ENCODE measurements at places on chromosomes 3 and 15.

GRCh38 chr3:128825117-128825725 is 54.2 kb upstream of the ACAD9 start:
- DNase-seq = no peak

DNA sequence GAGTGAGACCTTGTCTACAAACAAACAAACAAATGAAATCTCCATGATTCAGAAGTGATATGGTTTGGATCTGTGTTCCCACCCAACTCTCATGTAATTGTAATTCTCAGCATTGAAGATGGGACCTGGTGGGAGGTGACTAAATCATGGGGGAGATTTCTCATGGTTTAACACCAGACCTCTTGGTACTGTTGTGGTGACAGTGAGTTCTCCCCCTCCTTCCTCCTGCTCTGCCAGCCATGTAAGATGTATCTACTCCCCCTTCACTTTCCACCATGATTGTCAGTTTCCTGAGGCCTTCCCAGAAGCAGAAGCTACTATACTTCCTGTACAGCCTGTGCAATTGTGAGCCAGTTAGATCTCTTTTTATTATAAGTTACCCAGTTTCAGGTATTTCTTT is 438.4 kb upstream of the THBS1 start:
- DNase-seq = no peak

DNA sequence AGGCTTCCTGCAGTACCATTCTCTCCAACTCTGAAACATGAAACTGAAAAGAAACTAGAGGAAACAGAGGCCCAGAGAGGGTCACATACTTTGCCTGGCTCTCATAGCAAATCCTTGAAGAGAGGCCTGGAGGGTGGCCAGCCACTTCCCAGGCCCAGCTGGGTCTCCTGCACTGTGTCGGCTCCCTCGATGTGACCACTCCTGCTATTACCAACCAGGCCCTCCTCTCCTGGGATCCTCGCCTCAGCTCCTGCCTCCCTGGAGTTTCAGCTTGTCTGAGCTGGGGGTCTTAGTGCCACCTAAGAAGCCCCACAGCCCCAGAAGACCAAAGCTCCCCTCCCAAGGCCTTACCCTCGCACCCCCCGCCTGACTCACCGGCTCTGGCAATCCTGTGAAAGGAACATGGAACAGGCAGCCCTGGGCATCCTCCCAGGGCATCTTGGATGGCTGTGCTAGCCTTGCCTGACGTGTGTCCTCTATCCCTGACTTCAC is 4.6 kb downstream of the LOXL1 start:
- no peak for DNase-seq

DNA sequence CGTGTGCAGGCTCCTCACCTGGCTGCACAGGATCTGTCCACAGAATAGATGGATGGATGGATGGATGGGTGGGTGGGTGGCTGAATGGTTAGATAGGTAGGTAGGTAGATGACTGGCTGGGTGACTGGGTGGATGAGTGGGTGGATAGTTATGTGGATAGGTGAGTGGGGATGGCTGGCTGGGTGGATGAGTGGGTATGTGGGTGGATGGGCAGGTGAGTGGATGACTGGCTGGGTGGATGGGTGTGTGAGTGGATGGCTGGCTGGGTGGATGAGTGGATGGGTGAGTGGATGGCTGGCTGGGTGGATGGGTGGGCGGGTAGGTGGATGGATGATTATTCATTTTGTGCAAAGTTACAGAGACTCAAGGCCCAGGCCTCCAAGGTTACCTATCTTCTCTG is 172.9 kb upstream of the CTDSPL start:
- DNase-seq = no peak

DNA sequence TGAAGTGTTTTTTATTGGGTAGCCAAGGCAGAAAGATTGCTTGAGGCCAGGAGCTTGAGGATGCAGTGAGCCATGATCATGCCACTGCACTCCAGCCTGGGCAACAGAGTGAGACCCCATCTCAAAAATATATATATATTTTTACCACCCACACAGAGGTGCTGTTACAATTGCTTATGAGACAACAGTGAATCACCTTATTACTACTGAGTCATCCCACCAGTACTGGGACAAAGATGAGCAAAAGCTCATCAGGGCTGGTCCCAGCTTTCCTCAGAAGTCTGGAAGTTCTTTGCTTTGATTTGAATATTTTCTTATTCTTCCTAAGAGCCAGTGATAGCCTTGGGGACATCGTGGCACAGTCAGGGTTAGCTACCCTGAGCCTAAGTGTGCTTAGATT is 207.7 kb downstream of the SOX2 start:
- DNase-seq = no peak

GRCh38 chr3:72614394-72615074 is 233.7 kb downstream of the SHQ1 start:
- DNase-seq = no peak

- no peak for DNase-seq
Measured at GRCh38 chr15:64739156-64739555, 36.2 kb downstream of the RBPMS2 start.

DNA sequence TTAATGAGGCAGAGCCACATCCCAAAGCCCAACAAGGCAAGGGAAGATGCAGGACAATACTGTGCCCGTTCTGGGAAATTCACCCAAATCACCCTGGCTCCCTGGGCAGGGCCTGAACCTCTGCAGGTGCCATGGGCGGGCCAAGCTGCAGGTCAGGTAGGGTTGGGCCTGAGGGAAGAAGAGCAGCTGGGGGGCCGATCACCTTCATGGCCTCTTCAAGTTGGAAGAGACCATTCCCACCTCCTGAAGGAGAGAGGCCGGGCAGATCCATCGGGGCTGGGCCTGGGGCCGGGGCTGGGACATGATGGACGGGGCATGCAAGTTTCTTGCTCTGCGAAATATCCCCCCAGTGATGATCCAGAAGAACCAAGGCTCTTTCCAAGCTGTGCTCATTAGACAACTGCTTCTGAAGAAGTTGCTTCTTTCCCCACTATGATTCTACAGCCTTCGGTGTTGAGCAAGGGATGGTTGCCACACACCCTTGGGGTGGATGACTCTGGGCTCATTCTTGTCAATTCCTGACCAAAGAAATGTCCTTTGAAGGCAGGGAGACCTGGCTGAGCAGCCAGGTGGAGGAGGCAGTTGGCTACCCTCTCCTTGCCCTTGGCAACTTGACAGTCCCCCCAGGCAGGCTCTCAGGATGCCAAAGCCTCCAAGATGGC is 38.2 kb downstream of the KLHL25 start:
- no peak for DNase-seq

- DNase-seq = no peak
Measured at GRCh38 chr15:69903470-69904469, 193.9 kb downstream of the TLE3 start.

DNA sequence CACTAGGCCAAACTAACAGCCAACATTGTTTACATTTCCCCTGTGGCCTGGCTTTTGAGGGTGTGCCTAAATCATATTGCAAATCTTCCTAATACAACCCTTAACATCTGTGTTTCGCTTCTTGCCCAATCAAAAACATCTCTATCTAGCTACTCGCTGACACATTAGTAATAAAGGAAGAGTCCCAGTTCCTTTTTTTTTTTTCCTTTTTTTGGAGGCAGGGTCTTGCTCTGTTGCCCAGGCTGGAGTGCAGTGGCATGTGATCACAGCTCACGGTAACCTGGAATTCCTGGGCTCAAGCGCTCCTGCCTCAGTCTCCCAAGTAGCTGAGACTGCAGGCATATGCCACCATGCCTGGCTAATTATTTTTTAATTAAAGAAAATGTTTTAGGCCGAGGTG is 2.1 kb upstream of the SRPRB start:
- DNase-seq = no peak

- DNase-seq = no peak
Measured at GRCh38 chr15:77219841-77220240, 148.9 kb upstream of the TSPAN3 start.

GRCh38 chr15:98965597-98965996 is 42.0 kb downstream of the PGPEP1L start:
- no peak for DNase-seq

DNA sequence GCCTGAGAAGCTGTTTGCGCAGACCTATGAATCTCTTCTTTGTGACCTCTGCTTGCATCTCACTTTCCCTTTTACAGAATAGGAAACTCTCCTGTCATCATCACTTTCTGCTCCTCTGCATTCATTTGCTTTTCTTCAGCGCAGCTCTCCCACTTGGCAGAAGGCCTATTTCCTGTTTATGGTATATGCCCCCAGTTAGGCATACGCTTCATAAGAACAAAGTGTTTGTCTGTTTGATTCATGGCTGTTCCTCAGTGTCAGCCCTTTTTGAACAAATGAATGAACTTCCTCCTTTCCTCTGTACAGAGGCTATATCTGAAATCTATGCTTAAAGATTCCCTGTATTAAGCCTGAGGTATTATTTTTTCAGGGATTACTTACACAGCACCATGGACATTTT is 1216.9 kb upstream of the GBE1 start:
- DNase-seq = no peak

DNA sequence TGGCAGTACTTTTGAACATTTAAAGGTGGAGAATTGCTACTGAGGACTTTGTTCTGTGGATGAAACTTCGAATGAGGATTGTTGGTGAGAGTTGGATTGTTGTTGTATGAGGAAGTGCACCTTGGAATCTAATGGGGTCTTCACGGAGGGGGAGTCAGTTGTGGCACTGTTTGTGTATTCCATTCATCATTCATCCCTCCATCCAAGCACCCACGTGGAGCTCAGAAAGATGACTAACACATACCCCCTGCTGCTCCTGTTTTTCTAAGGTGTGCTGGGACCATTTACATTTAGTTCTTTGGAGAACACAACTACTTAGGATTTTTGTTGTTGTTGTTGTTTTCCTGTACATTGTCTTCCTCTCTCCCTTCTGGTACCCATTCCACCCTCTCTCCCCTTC is 122.6 kb downstream of the IGF1R start:
- DNase-seq = no peak

- DNase-seq = no peak
Measured at GRCh38 chr3:195918176-195918575, 9.8 kb upstream of the TNK2 start.

- DNase-seq = no peak
Measured at GRCh38 chr3:81440661-81441060, 320.8 kb downstream of the GBE1 start.

DNA sequence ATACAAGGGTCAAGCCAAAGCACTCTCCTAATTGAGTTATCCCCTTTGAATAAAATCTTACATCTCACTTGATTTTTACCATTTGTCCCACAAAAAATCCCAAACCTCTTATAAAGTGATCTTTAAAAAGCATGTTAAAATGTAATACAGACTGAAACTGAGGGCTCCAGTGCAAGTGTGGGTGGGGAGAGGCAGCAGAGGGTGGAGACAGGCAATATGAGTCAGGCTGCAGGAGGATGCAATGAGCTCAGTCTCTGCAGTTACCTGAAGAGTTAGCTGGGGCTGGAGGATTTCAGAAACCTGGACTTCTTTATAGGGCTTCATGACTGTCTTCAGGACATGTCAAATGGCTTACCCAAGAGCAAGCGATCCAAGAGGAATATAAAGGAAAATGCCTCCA is 14.2 kb upstream of the COLQ start:
- peak; percentile 49 for DNase-seq

DNA sequence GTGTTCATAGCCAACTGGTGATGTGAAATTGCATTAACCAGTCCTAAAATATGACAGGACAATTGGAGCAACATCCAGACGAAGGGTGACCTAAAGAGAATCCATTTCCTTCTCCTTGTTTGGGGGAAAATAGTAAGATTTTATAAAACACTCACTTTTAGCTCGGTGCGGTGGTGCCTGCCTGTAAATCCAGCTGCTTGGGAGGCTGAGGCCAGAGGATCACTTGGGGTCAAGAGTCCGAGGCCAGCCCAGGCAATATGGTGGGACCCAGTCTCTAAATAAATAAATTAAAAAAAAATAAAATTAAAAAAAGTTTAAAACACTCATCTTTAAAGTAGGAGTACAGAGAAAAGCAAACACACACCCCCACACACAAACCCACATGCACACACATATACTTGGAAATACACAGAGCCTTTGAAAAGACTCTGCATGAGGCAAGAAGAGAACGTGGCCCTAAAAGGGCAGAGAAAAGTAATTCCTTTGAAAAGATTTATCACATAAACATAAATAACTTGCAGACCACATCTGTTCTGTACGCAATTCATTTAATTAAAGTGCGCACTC is 14.1 kb upstream of the LOXL1 start:
- no peak for DNase-seq

- DNase-seq = no peak
Measured at GRCh38 chr3:2826036-2826435, 284.1 kb downstream of the IL5RA start.

DNA sequence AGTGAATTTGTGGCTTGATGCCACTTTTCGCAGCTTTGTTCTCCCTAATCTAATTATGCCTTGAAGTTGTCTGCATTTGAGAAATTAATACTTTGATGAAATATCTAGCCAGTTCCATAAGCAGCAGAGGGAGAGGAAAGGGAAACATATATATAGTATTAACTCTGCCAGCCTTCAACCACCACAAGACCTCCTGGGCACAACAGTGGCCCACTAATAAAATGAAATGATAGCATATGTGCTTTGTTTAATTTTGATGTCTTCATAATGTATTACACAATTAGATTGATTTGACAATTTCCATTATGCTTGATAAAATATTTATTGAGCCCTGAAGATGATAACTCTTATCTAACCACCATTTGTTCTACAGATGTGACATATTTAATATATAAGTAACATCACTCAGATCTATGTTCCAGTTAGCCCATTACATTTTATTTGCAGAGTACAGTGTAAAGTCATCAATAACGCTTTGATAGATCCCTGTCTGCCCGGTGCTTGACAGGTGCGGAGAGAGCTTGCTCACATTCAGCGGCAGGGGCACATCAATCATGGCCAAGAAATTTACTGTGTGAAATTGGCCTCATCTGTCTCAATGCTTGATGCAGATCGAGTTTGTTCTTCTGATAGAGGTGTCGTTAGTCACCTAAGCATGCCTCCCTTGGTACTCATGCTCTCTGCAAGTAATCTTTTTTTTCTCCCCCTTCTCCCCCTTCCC is 187.4 kb downstream of the MECOM start:
- no peak for DNase-seq

- no peak for DNase-seq
Measured at GRCh38 chr3:177127008-177127407, 70.3 kb downstream of the TBL1XR1 start.

DNA sequence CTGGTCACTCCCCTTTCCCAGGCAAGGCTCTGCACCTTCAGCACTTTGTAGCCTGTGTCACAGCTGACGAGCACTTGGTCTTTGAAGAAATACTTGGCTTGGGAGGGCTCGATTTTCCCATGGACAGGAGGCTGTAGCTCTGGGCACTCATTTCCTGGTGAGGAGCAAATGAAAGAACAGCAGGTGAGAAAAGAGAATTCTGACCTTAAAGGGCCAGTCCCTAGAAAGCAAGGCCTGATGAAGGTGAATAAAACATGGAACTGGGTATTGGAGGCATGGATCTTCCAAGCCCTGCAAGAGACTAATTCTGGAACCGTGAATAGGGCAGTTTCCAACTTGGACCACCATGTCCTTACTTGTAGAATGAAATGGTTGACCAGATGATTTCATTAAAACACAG is 39.9 kb downstream of the MASP1 start:
- no peak for DNase-seq
